ENCODE measurements at places on chromosomes 16 and 17.

GRCh38 chr16:81623365-81624102 lies 155.6 kb upstream of the PLCG2 start:
- peak; percentile 58 for DNase-seq

DNA sequence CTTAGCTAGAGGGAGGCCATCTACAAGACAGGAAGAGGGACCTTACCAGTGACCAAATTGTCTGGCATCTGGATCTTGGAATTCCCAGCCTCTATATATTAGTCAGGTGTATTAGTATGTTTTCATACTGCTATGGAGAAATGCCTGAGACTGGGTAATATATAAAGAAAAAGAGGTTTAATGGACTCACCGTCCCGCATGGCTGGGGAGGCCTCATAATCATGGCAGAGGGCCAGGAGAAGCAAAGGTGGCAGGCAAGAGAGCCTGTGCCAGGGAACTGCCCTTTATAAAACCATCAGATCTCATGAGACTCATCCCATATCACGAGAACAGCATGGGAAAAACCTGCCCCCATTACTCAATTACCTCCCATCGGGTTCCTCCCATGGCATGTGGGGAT lies 500.2 kb downstream of the SHISA9 start:
- no peak for DNase-seq

- DNase-seq: no peak
Observed at GRCh38 chr17:77394540-77395295, 253.9 kb downstream of the SEC14L1 start.

- no peak for DNase-seq
Observed at GRCh38 chr17:31754239-31754945, 104.7 kb downstream of the COPRS start.

GRCh38 chr17:21330436-21331160 lies 45.6 kb upstream of the KCNJ12 start:
- no peak for DNase-seq

DNA sequence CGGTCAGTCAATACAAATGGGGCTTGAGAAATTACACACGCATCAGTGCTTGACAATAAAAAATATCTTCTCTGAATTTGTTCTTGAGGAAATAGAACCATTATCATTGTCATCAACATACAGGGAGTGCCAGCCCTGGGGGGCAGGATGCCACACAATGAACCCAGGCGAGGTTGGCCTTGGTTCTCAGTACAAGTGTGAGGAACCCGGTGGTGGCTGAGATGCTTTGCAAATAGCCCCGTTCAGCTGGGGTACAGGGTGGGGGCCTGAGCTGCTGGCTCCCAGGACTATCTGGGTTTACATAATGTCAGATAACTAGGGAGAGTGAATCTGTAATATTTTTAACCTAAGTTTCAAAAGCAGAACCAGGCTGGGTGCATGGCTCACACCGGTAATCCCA lies 112.8 kb upstream of the CDC42EP4 start:
- DNase-seq: no peak

DNA sequence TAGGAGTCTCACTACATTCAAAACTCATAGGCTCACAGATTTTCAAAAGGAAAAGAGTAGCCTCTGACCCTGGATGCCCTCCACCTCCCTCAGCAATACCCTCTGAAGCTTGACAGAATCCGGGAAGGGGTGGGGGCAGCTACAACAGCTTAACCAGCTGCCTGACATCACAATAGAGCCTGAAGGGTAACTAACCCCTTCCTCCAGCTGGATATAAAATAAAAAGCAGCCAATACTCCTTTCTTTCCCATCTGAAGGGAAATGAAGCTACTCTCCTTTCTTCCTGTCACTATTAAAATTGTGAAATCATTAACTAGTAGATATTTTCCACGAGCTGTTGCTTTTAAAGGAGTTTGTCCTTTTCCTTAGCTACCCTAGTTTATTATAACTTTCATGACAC lies 24.0 kb downstream of the USP31 start:
- DNase-seq: no peak

- DNase-seq: no peak
Observed at GRCh38 chr17:57515662-57516211, 229.4 kb downstream of the CCDC182 start.

GRCh38 chr17:32261936-32262510 lies 3.6 kb upstream of the RHBDL3 start:
- no peak for DNase-seq

GRCh38 chr16:86823888-86824671 lies 245.7 kb downstream of the FOXL1 start:
- no peak for DNase-seq

- no peak for DNase-seq
Observed at GRCh38 chr17:16448490-16448889, 33.1 kb downstream of the TRPV2 start.

- DNase-seq: no peak
Observed at GRCh38 chr16:86396422-86396821, 113.9 kb upstream of the FOXF1 start.

DNA sequence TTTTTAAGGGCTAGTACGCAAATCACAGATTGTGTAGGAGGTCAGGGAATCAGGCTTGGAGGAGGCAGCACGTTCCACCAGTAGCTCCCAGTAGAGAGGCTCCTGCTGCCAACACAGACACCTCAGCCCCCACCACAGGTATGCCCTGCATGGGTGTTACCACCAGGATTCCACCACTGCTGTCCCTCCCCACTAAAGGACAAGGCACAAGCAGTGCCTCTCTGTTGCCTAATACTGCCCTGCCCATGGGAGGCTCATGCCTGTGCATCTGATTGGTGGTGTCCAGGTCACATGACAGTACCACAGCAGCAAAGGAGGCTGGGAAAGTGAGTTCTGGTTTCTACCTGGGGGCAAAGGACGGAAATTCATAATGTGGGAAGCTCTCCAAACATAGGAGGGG lies 33.6 kb upstream of the CACNG4 start:
- no peak for DNase-seq

GRCh38 chr16:23072084-23072599 lies 77.1 kb downstream of the USP31 start:
- no peak for DNase-seq

DNA sequence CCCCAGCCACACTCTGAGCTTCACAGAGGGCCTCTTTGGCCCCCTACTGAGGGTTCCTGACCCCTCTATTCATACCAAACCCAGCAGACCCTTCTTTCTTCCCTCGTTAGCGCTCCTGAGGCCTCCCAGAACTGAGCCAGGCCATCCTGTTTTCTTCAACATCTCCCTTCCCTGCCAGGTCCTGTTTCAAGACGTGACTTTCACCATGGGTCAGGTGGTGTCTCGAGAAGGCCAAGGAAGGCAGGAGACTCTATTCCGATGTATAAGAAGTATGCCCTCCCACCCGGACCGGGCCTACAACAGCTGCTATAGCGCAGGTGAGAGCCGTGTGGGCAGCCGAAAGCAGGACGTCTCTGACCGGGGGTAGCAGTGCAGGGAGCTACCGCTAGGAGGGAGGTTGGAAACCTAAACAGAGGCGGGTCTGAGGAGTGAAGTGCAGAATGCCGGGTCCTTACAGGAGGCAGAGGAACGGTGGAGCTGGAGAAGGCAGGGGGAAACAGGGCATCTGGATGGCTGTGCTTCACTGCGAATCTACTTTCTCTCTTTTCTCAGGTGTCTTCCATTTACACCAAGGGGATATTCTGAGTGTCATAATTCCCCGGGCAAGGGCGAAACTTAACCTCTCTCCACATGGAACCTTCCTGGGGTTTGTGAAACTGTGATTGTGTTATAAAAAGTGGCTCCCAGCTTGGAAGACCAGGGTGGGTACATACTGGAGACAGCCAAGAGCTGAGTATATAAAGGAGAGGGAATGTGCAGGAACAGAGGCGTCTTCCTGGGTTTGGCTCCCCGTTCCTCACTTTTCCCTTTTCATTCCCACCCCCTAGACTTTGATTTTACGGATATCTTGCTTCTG lies 1.3 kb upstream of the SENP3 start:
- peak; percentile 62 for DNase-seq

- DNase-seq: no peak
Observed at GRCh38 chr17:21211825-21212479, 2.0 kb downstream of the TMEM11 start.

DNA sequence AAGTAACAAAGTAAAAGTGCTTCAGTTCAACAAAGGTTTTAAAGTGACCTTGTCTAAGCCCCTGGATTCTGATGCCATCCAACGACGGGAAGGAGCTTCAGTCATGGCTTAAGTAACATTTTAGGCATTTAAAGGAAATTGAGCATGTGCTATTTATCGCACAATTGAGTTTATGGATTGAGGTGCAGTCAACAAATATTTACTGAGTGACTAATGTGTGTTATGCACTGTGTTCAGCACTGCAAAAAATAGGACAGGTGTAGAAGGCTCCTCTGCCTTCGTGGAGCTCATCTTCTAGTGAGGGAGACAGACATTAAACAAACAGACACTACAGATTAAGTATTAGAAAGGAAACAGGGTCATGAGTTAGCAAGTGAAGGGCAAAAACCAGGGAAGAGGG lies 12.5 kb downstream of the TMIGD1 start:
- DNase-seq: no peak

- no peak for DNase-seq
Observed at GRCh38 chr16:46976550-46976949, 3.1 kb upstream of the DNAJA2 start.

- DNase-seq: no peak
Observed at GRCh38 chr17:7538891-7539545, 9.8 kb upstream of the TNFSF12 start.

DNA sequence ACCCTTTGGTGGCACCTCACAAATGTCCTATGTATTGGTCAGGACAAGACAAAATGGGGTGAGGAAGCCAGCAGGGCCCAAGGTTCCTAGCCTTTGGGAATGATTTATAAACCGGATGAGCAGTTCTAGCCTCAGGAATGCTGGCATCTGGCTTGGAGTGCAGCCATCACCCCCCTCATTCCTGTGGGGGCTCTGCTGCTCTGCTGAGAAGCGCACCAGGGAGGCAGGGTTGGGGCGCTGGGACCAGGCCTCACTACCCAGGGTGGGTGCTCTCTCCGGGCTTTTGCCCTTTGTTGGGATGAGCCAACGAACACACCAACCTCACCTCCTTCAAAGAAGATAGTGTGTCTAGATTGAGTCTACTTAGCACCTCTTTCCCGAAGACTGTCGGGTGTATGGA lies 39.2 kb downstream of the TMEM11 start:
- DNase-seq: no peak

DNA sequence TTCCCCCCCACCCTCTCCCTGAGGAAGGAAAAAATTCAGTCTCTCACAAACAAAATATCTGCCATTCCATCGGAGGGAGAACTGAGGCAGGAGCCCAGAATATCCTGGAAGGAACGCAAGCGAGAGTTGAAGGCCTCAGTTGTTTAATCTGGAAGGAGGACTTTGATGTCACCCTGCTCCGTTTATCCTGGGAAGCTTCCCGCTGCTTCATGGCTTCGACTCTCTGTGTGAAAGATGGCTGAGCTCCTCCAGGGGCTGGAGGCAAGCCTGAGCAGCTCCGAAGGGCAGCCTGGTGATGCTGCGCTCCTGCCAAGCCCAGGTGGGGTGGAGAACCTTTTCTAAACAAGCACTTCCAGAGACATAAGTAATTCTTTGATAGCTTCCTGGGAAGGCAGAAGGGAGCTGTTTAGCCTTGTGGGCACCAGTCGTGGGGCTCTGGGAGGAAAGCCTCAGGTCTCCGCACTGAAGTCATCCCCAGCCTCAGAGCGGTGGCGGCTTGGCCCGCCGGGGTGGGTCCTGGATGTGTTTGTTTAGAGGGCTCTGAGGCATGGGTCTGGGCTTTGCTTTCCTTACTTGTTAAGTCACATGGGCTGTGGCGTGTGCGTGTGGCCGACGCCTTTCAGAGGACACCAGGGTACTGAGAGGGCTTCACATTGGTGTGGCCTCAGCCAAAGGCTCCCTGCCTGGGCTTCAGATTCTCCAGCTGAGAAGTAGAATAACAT lies 7.9 kb downstream of the NKD1 start:
- no peak for DNase-seq

- no peak for DNase-seq
Observed at GRCh38 chr17:82247856-82248671, 19.2 kb downstream of the SLC16A3 start.

GRCh38 chr17:55709984-55710383 lies 12.7 kb downstream of the TMEM100 start:
- DNase-seq: no peak

DNA sequence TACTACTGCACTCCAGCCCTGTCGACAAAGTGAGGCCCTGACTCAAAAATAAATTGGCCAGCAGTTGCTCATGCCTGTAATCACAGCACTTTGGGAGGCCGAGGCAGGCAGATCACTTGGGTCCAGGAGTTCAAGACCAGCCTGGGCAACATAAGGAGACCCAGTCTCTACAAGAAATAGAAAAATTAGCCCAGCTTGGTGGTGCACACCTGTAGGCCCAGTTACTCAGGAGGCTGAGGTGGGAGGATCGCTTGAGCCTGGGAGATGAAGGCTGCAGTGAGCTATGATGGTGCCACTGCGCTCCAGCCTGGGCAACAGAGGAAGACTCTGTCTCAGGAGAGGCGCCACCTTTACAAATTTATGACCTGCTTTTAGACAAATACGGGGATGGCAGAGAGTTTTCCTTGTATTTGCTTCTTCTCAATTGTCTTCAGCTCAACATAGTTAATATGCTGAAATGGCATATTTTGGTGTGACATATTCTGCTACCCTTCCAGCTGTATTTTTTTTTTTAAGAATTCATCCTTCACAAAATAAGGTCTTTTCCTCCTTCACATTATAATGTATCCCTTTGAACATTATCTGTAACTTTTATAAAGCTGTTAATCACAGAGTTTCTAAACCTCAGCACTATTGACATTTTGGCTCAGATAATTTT lies 21.1 kb upstream of the YPEL2 start:
- no peak for DNase-seq

DNA sequence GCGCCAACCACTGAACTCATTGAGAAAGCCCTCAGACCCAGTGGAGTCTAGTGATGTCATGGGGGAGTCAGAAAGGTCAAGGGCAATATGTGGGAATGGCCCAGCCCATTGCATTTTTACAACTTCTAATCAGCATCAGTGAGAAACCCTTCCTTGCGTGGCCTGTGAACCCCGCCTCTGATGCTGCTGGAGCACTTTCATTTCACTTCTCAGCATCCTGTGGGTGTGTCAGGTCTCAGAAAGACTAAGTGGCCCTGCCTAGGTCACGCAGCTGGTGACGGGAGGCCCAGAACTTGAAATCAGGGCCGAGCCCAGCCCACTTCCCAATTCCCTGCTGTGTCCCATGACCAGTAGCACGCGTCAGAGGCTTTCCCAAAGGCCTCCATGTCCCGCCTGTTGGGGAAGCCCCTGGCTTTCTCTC lies 6.1 kb downstream of the DNAI2 start:
- peak; percentile 54 for DNase-seq

DNA sequence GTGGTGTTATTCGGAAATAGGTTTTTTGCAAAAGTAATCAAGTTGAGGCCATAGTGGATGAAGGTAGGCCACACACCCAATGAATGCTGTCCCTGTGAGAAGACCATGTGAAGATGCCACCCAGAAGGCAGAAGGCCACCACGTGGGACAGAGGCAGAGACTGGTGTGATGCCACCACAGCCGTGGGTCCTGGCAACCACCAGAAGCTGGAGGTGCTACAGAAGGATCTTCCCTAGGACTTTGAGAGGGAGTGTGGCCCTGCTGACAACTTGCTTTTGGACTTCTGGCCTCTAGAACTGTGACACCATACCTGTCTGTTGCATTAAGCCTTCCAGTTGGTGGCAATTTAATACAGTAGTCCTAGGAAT lies 49.3 kb downstream of the RMI2 start:
- DNase-seq: no peak

GRCh38 chr17:21376759-21377690 lies 868 bp downstream of the KCNJ12 start:
- DNase-seq: no peak

- DNase-seq: no peak
Observed at GRCh38 chr17:55436224-55437158, 14.9 kb upstream of the MMD start.

GRCh38 chr17:45906237-45906636 lies 11.9 kb downstream of the MAPT start:
- no peak for DNase-seq

GRCh38 chr17:17015230-17015629 lies 27.0 kb upstream of the MPRIP start:
- no peak for DNase-seq
